ENCODE measurements at places on chromosomes 4 and X.

GRCh38 chrX:110120025-110120424 lies 117.1 kb downstream of the TMEM164 start:
- DNase-seq = no peak

DNA sequence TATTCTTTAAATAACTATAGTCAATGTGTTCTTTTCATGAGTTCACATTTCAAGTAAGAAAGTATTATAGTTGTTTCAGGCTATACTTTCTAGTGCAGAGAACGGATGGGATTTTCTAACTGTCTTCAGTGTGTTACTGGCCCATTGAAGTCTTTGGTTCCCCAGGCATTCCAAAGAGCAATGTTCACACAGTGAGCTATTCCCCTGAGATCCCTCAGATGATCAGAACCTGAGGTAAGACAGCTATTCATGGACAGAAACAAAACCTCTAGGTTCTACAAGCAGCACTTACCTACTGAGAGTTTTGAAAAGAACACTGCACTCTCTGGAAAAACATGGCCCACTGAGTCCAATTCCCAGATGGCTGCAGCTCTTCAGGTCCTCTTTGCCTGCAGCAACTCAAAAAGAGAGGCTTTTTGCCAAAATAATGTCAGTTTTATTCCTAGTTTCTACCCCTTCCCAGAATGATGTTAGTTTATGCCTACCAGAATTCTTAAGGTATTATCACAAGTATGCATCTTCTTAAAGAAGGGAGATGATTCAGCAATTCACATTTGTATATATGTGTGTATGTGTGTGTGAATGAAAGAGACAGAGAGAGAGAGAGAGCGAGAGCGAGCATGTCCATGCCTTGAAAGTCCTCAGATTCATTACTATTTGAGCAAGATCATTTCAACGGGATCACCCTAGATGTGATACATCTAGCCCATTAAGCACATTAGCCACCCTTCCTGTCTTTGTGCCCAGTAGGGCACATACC lies 146.1 kb downstream of the PDHA2 start:
- no peak for DNase-seq

DNA sequence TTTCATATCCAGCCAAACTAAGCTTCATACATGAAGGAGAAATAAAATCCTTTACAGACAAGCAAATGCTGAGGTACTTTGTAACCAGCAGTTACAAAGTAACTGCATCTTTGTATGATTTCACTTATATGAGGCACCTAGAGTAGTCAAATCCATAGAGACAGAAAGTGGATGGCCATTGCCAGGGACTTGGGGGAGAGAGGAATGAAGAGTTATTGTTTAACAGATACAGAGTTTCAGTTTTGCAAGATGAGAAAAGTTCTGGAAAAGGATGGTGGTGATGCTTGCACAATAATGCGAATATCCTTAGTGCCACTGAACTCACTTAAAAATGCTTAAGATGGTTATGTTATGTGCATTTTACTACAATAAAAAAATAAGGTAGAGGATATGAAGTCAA lies 58.4 kb upstream of the VCX start:
- no peak for DNase-seq

DNA sequence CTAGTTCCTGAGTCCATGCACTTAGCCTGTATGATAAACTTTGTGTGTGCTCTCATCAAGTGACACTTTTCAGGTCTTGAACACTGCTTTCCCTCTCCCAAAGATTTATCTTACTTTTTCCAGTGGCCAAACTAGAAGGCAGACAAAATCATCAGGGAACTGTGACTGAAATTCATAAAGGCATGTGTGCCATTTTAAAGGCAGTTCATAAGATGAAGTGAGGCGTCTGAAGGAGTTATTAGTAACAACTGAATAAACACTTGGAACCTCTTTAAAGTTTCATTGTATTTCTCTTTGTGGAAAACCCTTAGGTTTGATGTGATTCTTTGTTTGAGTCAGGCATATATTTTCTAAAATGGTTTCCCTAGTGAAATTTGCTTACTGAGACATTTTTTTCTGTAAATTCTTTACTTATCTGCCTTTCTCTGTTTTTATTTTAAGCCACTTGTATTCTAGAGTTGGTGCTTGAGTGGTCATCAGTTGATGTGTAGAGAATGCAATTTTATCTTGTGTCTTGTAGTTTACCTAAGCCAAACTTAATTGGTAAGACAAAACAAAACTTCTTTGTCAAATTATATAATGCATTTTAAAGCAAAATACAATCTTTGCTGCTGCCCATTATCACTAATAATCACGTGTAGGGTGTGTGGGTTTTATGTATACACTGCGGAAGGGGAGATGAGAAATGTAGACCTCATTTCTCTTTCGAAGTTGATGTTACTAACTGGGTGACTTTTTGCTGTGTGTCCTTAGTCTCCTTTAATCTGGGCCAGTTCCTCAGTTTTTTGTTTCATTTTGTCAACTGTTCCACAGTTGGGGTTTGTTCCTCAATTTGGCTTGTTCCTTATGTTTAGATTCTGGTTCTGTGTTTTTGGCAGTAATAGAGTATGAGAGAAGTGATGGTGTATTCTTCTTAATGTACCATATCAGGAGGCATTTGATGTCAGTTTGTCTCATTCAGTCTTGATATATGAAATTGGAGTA lies 56.8 kb downstream of the RBPJ start:
- no peak for DNase-seq

- no peak for DNase-seq
Observed at GRCh38 chr4:109979920-109980717, 67.4 kb downstream of the EGF start.

All from activated CD8-positive, alpha-beta memory T cell treated with anti-CD3 and anti-CD28 coated beads for 4 hours (primary cell).